ENCODE measurements at places on chromosomes 7 and 10.

DNA sequence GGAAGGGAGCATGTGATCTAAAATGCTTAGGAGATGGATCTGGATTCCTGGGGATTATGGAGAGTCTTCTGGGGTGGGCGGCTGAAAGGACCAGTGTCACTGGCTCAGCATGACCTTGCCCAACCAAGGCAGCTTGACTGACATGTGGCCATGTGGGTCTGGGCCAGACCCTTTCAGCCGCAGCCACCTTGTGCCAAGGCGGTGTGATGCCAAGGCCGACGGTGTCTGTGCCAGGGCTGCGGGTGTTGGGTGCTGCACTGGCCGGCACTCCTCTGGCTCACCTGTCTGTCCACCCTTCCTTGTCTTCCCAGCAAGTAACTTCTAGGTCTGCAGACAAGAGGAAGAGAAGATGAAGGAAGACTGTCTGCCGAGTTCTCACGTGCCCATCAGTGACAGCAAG is 8.8 kb downstream of the DEPP1 start:
- H3K36me3 ChIP-seq = no peaks in the 10 kb centered on the region
- no peaks in the 10 kb centered on the region for H3K27me3 ChIP-seq
- peaks cover 30% of the 10 kb centered on the region for H3K4me1 ChIP-seq

- DNase-seq = no peak
- no peak overlapping the region for H3K4me3 ChIP-seq
- H3K36me3 ChIP-seq = no peaks in the 10 kb centered on the region
Observed at GRCh38 chr7:93011351-93012294, 106.2 kb downstream of the SAMD9 start.

GRCh38 chr7:139702811-139703486 is 74.8 kb downstream of the HIPK2 start:
- DNase-seq = no peak
- H3K27me3 ChIP-seq = no peaks in the 10 kb centered on the region
- H3K36me3 ChIP-seq = peaks cover 6% of the 10 kb centered on the region
- no peak overlapping the region for H3K27ac ChIP-seq

GRCh38 chr7:101303102-101303701 is 18.4 kb downstream of the IFT22 start:
- H3K27me3 ChIP-seq = peaks cover 54% of the 10 kb centered on the region
- no peak for DNase-seq
- H3K27ac ChIP-seq = no peak overlapping the region
- no peak overlapping the region for H3K4me3 ChIP-seq
- H3K36me3 ChIP-seq = peaks cover 12% of the 10 kb centered on the region
- peaks cover 3% of the 10 kb centered on the region for H3K4me1 ChIP-seq

GRCh38 chr7:153188161-153188560 is 428.6 kb downstream of the ACTR3B start:
- no peak for DNase-seq
- H3K36me3 ChIP-seq = no peaks in the 10 kb centered on the region
- no peaks in the 10 kb centered on the region for H3K4me1 ChIP-seq
- H3K4me3 ChIP-seq = no peak overlapping the region
- H3K27me3 ChIP-seq = no peaks in the 10 kb centered on the region
- H3K27ac ChIP-seq = no peak overlapping the region

- no peak for DNase-seq
- H3K36me3 ChIP-seq = no peaks in the 10 kb centered on the region
- no peak overlapping the region for H3K4me3 ChIP-seq
Observed at GRCh38 chr10:25068152-25069058, 52.0 kb downstream of the THNSL1 start.

DNA sequence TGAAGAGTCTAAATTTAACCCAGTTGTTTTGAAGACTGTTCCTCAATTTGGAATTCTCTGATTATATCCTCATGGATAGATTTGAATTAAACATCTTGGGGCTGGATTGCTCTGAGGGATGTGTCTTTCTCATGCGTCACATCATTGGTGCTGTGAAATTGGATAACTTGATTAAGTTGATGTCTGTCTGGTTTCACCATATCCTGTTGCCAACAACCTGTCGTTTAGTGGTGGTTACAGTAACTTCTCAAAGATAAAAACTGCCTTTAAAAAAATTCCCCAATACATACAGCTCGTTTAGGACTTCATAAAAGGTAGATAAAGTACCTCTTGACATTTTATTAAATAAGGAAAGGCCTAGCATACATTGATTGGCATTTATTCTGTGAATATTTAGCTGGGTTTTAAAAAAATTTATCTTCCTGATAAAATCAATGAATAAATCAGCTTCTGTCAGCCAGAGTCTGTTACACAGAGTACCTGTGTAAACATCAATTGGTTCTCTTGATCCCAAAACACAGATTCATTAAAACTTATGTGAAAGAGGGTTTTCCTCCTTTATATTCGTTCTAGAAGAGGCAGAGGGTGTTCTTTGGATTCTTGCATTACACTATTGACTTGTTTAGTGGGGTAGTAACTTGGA is 10.5 kb downstream of the CRCP start:
- DNase-seq = no peak
- H3K4me1 ChIP-seq = peaks cover 28% of the 10 kb centered on the region
- H3K4me3 ChIP-seq = peak overlapping the region; percentile 10

- H3K27me3 ChIP-seq = no peaks in the 10 kb centered on the region
- DNase-seq = no peak
- no peak overlapping the region for H3K4me3 ChIP-seq
- no peak overlapping the region for H3K27ac ChIP-seq
- peaks cover 9% of the 10 kb centered on the region for H3K4me1 ChIP-seq
Observed at GRCh38 chr7:5492636-5493020, 69.0 kb upstream of the TNRC18 start.

All from T-helper 2 cell treated with Interferon-gamma antibody and Interleukin-4, amounts not matched to agents 5 μg/mL and 100 μg/mL, for 36 hours (primary cell).